ENCODE measurements at places on chromosomes 12 and 14.

DNA sequence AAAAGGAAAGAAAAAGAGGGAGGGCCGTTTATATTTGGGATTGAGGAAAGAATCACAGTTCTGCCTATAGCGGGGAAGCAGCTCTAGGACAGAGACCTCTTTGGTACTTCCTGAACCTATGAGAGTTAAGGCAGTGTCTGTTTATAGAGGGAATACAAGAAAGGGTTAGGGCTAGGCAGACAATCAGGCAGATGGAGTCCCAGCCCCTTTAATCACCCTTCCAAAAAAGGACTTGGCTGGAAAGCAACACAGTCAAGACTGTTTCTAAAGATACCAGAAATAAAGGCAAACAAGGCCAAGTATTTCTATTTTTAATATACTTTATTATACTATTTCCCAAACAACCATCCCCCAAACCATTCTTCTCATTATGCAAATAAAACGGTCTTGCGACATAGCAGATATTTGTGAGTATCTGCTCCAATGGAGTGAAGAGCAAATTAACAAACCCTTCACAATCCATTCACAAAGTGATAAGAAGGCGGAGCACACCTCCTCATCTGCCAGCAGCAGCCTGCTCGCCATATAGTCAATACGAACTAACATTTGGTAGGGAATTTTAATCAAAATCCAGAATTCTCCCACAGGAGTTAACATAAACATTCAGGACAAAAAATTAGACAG lies 697 bp upstream of the GRIP1 start:
- no peak for DNase-seq

DNA sequence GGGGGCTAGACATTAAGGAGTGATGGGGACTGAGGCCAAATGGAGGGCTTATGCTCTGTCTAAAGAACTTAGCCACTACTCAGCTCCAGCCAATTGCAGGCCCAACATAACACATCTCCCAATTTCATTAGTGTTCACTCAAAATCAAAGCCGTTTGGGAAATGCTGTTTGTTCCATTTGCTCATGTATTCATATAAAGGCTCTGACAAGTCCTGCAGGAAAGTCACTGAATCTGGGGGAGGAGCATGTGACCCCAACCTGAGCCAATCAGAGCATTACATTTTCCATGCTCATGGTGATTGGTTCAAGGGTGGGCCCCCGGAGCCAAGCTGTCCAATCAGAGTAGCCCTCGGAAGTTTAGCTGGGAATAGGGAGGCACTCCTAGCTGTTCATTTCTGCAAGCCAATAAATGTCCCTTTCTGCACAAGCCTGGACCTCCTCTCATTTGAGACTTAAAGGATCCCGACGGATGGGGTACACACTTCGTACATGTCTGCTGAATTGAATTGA lies 20.9 kb downstream of the SDSL start:
- no peak for DNase-seq

- DNase-seq = no peak
Measured at GRCh38 chr14:99028521-99028920, 243.5 kb downstream of the BCL11B start.

- peak; percentile 56 for DNase-seq
Measured at GRCh38 chr12:24034160-24034559, 84.7 kb upstream of the SOX5 start.
